ENCODE measurements at places on chromosomes 5 and 9.

GRCh38 chr5:150261231-150261630 is 28.3 kb downstream of the CAMK2A start:
- DNase-seq: no peak

- DNase-seq: no peak
Observed at GRCh38 chr9:98995971-98996504, 52.3 kb downstream of the COL15A1 start.

GRCh38 chr5:77812926-77813589 is 36.9 kb upstream of the TBCA start:
- DNase-seq: no peak

DNA sequence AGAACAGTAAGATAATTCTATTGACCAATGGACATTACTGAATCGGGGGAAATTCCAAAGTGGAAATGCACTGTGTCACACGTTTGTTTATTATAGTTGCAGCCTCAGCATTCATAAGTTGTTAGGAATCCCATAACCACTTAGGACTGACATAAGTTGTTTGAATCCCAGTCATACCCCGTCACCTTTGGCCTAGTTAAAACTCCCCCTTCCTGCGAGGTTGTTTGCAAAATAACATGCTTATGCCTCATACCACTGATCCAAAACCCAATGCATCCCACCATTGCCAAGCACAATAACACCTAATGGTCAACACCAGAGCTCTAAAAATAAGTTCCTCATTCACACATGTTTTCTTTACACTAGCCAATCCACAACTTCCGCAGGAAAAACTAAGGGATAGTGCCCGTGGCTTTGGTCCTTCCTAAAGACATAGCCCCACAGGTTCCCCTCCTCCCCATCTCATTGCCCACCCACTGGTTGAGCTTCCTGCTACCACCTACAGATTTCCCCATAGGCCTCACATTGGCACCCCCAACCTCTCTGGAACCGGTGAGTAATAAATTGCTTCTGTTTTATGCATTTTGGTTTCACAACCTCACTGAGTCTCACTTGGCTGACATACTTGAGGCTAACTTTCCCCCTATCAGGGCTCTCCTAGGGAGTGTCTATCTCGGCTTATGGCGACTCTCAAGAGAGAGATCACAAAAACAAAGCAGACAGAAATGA is 42.3 kb upstream of the MUSK start:
- DNase-seq: no peak

GRCh38 chr5:67695369-67695768 is 498.8 kb upstream of the CD180 start:
- DNase-seq: no peak

DNA sequence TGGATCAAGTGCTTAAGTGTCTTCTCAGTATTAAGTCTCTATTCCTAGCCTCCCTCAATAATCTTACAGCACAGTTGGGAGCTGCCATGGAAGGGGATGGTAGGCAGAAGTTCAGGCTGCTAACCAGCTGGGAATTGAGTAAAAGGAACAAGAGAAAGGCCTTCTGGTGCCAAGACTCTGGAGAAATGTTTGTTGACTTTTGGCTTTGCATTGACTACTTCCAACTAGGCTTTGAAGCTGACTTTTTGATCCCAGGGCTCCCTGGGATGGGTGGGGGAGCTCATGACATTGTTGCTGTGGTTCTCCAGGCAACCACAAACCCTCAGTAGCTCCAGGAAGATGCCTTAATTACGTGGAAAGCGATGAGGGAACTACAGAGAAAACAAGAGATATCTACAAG is 85.2 kb upstream of the HTR4 start:
- no peak for DNase-seq

DNA sequence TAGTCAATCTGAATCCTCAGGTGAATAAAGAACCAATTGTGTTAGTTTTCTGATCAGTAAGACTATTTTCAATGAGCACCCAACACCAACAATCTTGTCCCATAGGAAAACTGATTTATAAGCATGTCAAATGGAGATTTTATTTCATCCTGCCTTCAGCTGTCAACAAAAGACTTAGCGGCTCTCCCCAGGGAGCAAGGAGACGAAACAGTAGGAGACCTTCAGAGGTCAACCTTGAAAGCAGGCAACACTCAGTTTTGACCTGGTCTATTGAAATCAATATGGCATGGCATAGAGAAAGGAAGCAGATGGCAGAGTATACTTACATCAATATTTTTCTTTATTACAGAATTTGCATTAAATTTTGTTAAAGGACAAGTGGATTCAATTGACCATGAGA is 34.1 kb downstream of the ZNF622 start:
- DNase-seq: peak; percentile 59

GRCh38 chr5:130724658-130725057 is 440.4 kb downstream of the HINT1 start:
- DNase-seq: no peak

GRCh38 chr5:167827766-167828165 is 463.7 kb upstream of the WWC1 start:
- DNase-seq: no peak

DNA sequence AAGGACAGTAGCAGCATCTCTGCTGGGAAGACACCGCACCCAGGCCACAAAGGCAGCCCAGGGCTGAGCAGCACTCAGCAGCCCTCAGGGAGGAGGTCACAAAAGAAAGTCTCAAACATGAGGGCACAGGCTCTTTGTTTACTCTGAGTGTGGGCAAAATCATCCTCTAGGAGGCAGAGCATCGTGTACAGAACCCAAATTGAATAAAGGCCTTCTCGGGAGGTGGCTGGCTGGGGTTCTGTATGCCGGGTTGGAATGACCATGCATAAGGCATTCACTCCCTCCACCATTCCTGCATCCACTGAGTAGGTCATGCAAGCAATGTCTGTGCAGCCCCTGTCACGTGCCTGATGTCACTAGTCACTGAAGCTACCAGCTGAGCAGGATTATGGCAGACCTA is 412.8 kb downstream of the SPOCK1 start:
- DNase-seq: no peak

DNA sequence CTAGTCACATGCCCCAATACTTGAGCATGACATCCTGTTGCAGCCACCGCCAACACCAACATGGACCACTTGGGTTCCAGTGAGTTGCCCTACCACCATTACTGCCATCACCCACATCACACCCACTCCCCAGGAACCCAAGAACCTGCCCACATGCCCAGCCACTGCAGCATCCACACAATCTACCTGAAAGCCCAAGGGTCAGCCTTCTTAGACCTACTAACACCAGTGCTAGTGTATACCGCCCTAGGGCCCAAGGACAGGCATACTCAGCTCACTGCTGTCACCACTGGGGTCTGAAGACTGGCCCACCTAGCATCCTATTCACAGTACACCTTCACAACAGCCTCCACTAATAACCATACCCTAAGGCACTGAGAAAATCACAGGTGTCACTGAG is 82.0 kb downstream of the SYK start:
- DNase-seq: no peak

GRCh38 chr9:129237164-129237611 is 59.1 kb upstream of the IER5L start:
- DNase-seq: no peak

GRCh38 chr5:135535820-135536801 is at the start of gene NEUROG1:
Gene NEUROG1 (minus strand): TSS chr5:135535964. CDS start chr5:135535690, 274 bp downstream.
- no peak for DNase-seq

GRCh38 chr9:127970401-127971313 is 10.1 kb downstream of the EEIG1 start:
- peak; percentile 90 for DNase-seq

GRCh38 chr5:35771300-35771699 is 85.4 kb upstream of the IL7R start:
- no peak for DNase-seq

DNA sequence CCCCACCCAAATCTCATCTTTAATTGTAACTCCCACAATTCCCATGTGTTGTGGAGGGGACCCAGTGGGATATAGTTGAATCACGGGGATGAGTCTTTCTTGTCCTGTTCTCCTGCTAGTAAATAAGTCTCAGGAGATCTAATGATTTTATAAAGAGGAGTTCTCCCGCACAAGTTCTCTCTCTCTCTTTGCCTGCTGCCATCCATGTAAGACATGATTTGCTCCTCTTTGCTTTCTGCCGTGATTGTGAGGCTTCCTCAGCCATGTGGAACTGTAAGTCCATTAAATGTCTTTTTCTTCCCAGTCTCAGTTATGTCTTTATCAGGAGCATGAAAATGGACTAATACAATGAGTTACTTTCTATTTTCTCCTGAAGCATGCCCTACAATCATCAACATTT is 1158.5 kb downstream of the CDH18 start:
- DNase-seq: no peak

GRCh38 chr9:124293718-124294506 is 36.2 kb downstream of the NEK6 start:
- no peak for DNase-seq

- DNase-seq: peak; percentile 58
Observed at GRCh38 chr5:81854915-81855314, 104.0 kb upstream of the SSBP2 start.

DNA sequence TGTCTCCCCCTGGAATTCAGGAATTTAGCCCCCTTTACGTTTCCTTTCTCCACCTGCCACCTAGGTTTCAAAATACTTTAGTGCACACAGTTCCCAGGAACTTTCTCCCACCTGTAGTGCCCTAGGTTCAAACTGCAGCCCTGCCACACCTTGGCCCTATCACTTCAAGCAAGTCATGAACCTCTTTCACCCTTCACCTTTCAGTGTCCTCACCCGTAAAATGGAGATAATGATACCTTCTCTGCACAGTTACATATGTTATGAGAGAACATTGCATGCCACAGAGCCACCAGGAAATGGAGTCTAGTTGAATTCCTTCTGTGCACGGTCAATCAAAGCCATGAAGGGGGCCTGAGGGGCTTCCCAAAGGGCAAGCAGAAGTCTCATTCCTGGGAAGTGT is 9.8 kb upstream of the EEIG1 start:
- no peak for DNase-seq
